ENCODE measurements at places on chromosomes 5 and 9.

DNA sequence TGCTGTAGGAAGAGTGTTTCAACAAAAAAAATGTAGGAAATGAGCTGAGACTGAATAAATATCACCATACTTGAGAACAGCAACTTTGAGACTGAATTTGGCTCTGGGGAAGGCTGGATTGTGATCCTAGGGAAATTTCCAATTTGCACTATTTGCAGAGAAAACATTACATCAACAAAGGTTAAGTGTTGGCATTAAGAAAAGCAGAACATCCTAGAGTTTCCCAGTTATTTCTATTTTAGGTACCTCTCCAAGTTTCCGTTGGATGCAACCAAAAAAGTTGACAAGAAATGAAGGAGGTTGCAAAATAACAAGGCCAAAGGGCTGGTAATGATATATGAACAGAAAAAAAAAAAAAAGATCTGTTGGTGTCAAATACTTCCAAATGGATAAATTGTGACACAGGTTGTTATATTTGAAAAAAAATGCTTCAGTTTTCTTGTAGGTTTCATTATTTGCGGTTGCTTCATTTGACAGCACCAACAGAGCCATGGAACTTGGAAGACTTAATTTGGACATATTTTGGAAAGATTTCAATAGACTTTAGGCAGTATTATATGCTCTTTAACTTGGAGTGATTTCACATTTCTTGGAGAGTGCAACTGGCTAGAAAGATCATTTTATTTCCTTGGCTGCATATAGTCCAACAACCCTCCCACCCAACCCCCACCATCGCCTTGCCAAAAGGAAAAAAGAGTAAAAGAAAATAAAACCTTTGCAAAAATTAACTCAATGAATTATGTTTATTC lies 230.8 kb downstream of the ZNF608 start:
- H3K4me3 ChIP-seq: no peak overlapping the region
- no peaks in the 10 kb centered on the region for H3K36me3 ChIP-seq
- peaks cover 1% of the 10 kb centered on the region for H3K27me3 ChIP-seq
- H3K4me1 ChIP-seq: no peaks in the 10 kb centered on the region
- no peak for DNase-seq

GRCh38 chr5:132012371-132013005 lies 1.0 kb upstream of the ACSL6 start:
- H3K36me3 ChIP-seq: peaks cover 8% of the 10 kb centered on the region
- DNase-seq: no peak
- peak overlapping the region; percentile 56 for H3K4me3 ChIP-seq
- H3K27me3 ChIP-seq: peaks cover 75% of the 10 kb centered on the region
- no peak overlapping the region for H3K27ac ChIP-seq

GRCh38 chr9:130608554-130609134 lies 29.3 kb downstream of the FUBP3 start:
- no peaks in the 10 kb centered on the region for H3K27me3 ChIP-seq
- peaks cover 28% of the 10 kb centered on the region for H3K36me3 ChIP-seq
- no peak overlapping the region for H3K27ac ChIP-seq
- DNase-seq: no peak
- no peaks in the 10 kb centered on the region for H3K4me1 ChIP-seq

DNA sequence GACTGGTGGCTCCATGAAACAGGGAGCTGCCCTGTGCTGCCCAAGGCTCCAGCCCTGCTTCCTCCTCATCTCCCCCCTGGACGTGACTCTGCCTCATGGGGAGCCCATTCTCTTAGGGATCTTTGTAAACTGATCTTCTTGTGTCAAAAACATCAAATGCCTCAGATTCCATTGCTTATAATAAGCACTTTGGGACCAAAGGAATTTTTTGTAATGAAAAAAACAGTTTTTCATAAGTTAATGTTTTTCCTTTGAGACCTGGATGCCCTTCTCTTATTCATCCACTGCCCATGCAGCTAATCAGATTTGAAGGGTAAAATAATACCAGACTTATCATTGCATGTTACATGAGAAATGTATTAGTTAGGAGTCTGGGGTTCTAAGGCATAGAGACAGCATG lies 41.7 kb downstream of the PALM2AKAP2 start:
- H3K27ac ChIP-seq: no peak overlapping the region
- peaks cover 7% of the 10 kb centered on the region for H3K4me1 ChIP-seq
- no peaks in the 10 kb centered on the region for H3K36me3 ChIP-seq
- no peak for DNase-seq
- peaks cover 2% of the 10 kb centered on the region for H3K27me3 ChIP-seq

DNA sequence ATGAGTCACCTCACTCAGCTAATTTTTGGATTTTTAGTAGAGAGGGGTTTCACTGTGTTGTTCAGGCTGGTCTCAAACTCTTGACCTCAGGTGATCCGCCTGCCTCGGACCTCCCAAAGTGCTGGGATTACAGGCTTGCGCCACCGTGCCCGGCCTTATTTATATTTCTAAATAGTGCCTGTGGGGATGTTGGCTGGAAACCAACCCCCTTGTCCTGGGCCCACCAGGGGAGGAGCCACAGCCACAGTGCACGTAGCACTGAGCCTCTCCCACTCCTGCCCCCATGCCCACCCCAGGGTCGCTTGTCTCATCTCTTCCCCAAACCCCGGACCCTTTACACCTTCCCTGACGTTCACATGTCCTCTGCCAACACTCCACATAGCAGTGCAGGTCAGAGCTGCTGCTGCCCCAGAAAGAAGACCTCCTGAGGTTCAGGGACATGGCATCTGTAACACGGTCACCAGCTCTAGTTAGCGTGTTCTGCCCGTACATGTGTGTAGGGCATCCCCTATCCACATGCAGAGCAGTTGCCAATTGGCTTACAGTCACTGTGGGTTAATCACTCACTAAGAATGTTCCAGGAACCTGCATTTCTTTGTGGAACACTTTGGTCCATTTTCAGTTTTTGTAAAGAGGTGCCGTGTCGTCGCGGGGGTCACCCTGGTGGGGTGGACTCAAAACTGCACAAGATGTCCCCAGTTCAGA lies 10.2 kb upstream of the MRPS2 start:
- no peak overlapping the region for H3K4me3 ChIP-seq
- H3K27ac ChIP-seq: no peak overlapping the region
- peaks cover 4% of the 10 kb centered on the region for H3K27me3 ChIP-seq
- H3K36me3 ChIP-seq: no peaks in the 10 kb centered on the region
- DNase-seq: no peak

DNA sequence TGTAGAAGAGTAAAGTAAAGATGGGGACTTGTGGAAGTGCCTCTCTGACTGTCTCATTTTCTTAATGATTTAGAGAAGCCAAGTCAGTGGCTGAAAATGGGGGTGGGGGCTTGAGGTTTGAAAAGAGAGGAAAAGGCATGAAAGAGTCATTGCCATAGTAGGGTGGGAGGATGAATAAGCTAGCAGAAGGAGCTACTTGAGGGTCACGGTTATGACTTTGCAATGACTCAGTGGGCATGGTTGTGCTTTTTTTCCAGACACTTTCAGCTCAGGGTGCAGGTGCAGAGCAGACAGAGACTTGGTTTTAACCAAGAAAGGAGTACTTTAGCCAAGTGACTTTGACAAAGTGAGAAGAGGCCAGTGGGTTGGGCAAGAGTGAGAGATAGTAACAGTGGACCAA lies 117.8 kb downstream of the PTTG1 start:
- H3K27ac ChIP-seq: no peak overlapping the region
- peaks cover 19% of the 10 kb centered on the region for H3K4me1 ChIP-seq
- DNase-seq: no peak
- no peaks in the 10 kb centered on the region for H3K27me3 ChIP-seq
- peaks cover 3% of the 10 kb centered on the region for H3K36me3 ChIP-seq

- no peaks in the 10 kb centered on the region for H3K27me3 ChIP-seq
- H3K4me3 ChIP-seq: no peak overlapping the region
- no peak for DNase-seq
- no peaks in the 10 kb centered on the region for H3K36me3 ChIP-seq
- no peaks in the 10 kb centered on the region for H3K4me1 ChIP-seq
Observed at GRCh38 chr5:107873877-107874276, 203.1 kb upstream of the EFNA5 start.

DNA sequence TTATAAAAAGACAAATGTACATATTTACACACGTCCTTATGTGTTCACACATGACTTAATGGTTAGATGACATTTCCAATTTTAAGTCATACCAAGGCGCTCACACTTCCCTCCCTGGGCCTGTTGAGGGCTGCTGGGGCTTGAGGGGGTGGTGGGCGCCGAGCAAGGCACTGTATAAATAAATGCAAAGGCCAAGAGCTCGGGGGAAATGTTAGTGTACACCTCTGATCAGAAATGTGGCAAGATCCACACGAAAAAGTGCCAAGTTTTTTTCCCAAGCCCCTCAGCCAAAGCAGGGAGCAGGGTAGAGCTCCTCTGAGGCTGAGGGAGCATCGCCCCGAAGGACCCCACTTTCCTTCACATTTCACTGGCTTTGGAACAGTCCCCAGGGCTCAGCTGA lies 7.5 kb downstream of the IRF1 start:
- H3K27me3 ChIP-seq: no peaks in the 10 kb centered on the region
- H3K4me3 ChIP-seq: peak overlapping the region; percentile 42
- H3K4me1 ChIP-seq: peaks cover 75% of the 10 kb centered on the region
- H3K36me3 ChIP-seq: peaks cover 48% of the 10 kb centered on the region
- H3K27ac ChIP-seq: peak overlapping the region; percentile 88

DNA sequence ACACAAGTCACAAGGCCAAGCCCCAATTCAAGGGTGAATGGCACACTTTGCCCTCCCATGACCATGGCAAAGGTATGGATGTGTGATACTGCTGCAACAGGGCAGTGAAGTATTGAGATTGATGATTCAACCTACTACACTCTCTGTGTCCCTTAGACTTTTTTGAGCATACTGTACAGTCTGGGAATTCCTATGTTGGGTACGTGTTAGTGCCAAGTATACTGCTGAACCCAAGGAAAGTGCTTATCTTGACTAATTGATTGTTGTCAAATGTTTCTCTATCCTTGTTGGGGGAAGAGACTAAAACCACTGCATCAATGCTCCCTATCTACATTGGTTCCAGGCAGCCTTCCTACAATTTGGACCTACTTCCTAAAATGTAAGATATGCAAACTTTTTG lies 93.7 kb downstream of the NDFIP1 start:
- peaks cover 18% of the 10 kb centered on the region for H3K27me3 ChIP-seq
- no peak overlapping the region for H3K4me3 ChIP-seq
- no peaks in the 10 kb centered on the region for H3K4me1 ChIP-seq
- no peaks in the 10 kb centered on the region for H3K36me3 ChIP-seq
- DNase-seq: no peak
- H3K27ac ChIP-seq: no peak overlapping the region

- no peak for DNase-seq
- no peaks in the 10 kb centered on the region for H3K27me3 ChIP-seq
- H3K36me3 ChIP-seq: no peaks in the 10 kb centered on the region
- H3K27ac ChIP-seq: no peak overlapping the region
- H3K4me3 ChIP-seq: no peak overlapping the region
Observed at GRCh38 chr5:85838781-85839180, 779.0 kb upstream of the COX7C start.

DNA sequence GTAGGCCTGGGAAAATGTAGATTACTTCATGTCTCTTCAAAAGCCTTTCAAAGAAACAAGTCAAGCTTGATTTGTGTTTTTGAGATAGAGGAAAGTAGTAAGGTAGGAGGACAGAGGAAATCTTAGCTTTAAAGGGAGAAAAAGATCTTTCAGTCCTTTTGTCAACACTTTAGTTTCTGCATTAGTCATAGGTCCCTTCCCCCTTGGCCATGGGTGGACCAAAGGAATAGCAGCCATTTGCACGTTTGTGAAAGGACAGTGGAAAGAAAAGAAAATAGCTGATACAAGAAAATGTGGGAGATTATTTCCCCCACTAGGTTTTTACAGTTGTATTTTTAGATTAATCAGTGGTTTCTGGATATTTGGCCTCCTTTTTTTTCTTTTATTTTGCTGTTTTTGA lies 121.9 kb upstream of the GRHPR start:
- H3K27me3 ChIP-seq: no peaks in the 10 kb centered on the region
- H3K36me3 ChIP-seq: peaks cover 18% of the 10 kb centered on the region
- H3K4me1 ChIP-seq: peaks cover 50% of the 10 kb centered on the region
- H3K27ac ChIP-seq: peak overlapping the region; percentile 52

DNA sequence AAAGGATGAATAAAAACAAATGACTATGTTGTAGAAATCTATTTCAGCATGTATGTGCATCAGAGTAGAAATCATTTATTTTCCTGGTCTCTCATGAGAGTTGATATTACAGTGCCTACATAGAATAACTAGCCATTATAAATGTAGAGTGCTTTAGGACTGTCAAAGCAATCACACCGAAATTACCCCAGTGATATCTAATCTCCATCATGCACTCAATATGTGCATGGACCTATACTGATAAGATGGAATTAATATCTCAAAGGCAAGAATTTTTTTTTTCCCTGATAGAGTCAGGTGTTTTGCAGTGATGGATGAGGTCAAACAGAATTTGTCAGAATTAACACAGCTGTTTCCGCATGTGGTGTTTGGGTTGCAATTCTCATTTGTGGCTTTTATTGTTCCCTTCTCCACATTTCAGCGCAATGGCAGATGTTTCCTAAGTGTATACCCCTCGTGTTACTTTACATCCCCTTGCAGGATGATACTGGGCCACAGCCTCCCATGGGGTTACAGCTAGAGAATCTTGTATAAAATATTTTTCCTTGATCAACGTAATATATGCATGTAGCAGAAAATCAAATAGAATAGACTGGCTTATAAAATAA lies 298.8 kb downstream of the RASEF start:
- no peak overlapping the region for H3K27ac ChIP-seq
- no peaks in the 10 kb centered on the region for H3K27me3 ChIP-seq
- DNase-seq: no peak

- no peaks in the 10 kb centered on the region for H3K36me3 ChIP-seq
- no peak for DNase-seq
- H3K27ac ChIP-seq: no peak overlapping the region
Observed at GRCh38 chr5:96260009-96260408, 173.0 kb downstream of the PCSK1 start.

DNA sequence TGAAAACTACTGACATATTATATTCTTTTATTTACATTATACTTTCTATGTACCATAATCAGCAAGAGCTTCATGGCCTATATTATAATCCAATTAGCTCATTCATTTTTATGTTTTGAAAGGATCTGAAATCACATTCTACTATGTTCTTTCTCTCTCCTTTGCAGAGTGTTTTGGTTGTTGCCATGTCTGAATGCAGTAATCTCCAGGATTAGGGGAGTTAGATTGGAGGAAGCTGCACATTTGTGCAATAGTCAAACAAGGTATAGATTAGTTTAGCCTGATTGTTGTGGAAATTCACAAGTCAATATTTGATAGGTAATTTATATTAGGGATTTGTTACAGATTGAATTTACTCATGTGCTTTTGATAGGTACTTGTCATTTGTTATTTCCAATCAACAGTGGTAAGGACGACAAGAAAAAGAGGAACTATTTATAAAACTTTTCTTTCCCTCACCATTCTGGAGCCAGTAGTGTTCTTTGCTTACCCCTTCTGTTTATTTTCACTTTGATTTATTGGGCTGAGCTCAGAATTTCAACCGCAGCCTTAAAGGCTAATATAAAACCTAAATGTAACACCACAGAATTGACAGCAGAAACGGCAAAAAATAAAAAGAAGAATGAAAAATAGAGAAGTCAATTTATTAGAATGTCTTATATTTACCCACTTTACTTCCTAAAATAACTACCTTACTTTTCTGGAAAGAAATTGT lies 597.0 kb downstream of the CHSY3 start:
- no peak for DNase-seq
- H3K4me3 ChIP-seq: no peak overlapping the region
- no peaks in the 10 kb centered on the region for H3K4me1 ChIP-seq
- H3K27ac ChIP-seq: no peak overlapping the region
- H3K27me3 ChIP-seq: no peaks in the 10 kb centered on the region

- no peak overlapping the region for H3K27ac ChIP-seq
- H3K36me3 ChIP-seq: no peaks in the 10 kb centered on the region
- no peak for DNase-seq
- no peaks in the 10 kb centered on the region for H3K4me1 ChIP-seq
- no peaks in the 10 kb centered on the region for H3K27me3 ChIP-seq
- no peak overlapping the region for H3K4me3 ChIP-seq
Observed at GRCh38 chr5:74294231-74294705, 346.3 kb downstream of the ENC1 start.

- H3K36me3 ChIP-seq: no peaks in the 10 kb centered on the region
- H3K27me3 ChIP-seq: no peaks in the 10 kb centered on the region
- no peak overlapping the region for H3K4me3 ChIP-seq
- H3K4me1 ChIP-seq: no peaks in the 10 kb centered on the region
Observed at GRCh38 chr5:16414861-16415260, 50.7 kb downstream of the ZNF622 start.

Measured in activated T-helper 1 cell treated with anti-CD3 and anti-CD28 coated beads, Interleukin-12 subunit alpha, Interleukin-12 subunit beta, Interleukin-2, Interleukin-4 antibody, amounts not matched to agents 30 ng/mL and 10 ng/mL and 1 ng/mL, durations not matched to agents 14 hours and 24 hours and 36 hours (primary cell).